ENCODE measurements at places on chromosomes 5 and 9.

GRCh38 chr9:115466756-115467155, 348.8 kb upstream of the TNC start:
- no peak for DNase-seq

GRCh38 chr5:53233645-53234405, 124.3 kb upstream of the MOCS2 start:
- DNase-seq, result no peak

DNA sequence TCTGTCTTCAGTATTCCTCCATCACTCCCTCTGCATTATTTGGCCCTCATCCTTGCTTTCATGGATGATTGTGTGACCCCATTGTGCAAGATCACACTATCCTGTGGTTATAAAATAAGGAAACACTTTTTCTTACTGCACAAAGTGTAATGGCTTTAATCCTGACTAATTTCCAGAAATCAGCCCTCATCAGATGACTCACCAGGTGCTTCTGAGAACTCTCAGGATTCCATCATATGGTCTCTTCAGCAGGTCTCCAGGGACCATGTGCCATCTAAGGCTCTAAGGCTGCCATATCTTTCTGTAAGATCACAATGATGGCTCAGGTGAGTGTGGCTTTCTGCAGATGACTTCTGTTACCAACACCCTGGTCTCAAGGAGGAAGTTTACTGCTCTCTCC, 27.3 kb upstream of the FER start:
- DNase-seq, result no peak

GRCh38 chr9:129487658-129488483, 133.0 kb downstream of the C9orf50 start:
- no peak for DNase-seq

DNA sequence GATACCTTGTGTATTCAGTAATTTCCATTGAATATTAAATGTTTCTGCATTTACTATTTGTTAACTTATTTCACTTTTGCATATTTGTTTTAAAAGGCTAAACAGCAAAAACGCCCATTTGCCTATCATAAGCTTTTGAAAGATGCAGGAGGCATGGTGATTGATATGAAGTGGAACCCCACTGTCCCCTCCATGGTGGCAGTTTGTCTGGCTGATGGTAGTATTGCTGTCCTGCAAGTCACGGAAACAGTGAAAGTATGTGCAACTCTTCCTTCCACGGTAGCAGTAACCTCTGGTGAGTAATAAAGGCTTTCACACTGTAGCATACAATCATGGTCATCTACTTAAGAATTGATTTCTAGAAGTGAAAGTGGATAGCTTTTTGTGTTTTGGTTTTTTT, 3.8 kb downstream of the NUP214 start:
- no peak for DNase-seq

GRCh38 chr9:3916984-3917383, 382.9 kb downstream of the GLIS3 start:
- no peak for DNase-seq

DNA sequence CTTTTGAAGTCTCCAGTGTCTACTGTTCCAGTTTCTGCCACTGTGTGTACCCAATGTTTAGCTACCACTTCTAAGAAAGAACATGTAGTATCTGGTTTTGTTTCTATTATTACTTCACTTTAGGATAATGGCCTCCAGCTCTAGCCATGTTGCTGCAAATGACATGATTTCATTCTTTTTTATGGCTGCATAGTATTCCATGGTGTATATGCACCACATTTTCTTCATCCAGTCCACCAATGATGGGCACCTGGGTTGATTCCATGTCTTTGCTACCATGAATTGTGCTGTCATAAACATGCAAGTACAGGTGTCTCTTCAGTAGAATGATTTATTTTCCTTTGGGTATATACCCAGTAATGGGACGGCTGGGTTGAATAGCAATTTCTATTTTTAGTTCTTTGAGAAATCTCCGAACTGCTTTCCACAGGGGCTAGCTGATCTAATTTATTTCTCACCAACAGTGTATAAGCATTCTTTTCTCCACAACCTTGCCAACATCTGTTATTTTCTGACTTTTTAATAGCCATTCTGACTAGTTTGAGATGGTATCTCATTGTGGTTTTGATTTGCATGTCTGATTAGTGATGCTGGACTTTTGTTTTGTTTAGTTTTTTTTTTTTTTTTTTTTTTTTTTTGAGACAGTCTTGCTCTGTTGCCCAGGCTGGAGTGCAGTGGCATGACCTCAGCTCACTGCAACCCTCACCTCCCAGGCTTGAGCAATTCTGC, 68.9 kb downstream of the WDR41 start:
- DNase-seq, result no peak

- DNase-seq, result no peak
Measured at GRCh38 chr5:178553517-178553916, 36.7 kb downstream of the COL23A1 start.

GRCh38 chr9:37988041-37988440, 81.0 kb downstream of the SHB start:
- DNase-seq, result peak; percentile 89

DNA sequence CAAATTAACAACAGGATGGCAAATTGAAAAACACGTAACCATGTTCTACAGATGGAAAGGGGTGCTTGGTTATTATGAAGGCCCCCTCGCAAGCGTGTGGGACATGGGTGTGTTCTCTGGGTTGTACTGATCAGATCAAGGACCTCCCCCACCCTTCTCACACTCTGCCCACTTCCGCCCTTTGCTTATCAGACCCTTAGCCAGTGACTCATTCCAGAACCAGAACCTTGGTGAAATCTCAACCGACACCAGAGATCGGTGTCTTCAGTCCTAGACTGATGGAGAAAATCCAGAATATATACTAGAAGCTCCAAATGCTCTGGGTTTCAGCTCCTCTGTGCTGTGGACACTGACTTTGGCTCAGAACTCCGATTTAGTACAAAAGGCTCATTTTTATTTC, 64.9 kb downstream of the PTTG1 start:
- DNase-seq, result no peak

- DNase-seq, result no peak
Measured at GRCh38 chr5:10329820-10330481, 22.2 kb upstream of the CMBL start.

- no peak for DNase-seq
Measured at GRCh38 chr9:131306397-131307004, 17.0 kb downstream of the PLPP7 start.

DNA sequence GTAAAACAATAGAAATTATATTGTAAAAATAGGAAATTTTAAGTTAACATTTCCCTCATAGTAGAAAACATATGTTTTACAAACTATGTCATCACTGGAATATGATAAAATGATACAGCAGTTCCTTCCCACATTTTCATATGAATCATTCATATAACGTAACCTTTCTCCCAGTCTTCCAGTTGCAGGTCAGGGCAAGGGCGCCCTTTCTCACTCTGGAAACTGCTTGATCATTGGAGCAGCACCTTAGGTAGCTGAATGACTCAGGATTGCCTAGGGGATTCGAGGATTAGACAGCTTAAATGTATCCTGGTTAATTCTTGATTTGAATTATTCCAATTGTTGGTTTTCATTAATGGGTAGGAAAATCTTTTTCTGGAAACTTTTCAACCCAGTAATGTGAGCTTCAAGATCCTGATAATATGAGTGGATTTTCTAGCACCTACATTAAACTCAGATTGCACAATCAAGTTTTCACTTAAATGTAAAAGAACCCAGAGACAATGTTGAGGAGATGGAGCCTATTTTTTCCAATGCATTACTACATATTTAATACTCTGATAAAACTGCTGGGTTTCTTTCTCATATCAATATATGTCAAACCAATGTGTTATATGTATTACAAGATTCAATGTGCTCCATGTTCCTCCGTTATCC, 32.6 kb upstream of the ANXA1 start:
- no peak for DNase-seq

- DNase-seq, result no peak
Measured at GRCh38 chr5:57216714-57217113, 42.9 kb downstream of the GPBP1 start.

DNA sequence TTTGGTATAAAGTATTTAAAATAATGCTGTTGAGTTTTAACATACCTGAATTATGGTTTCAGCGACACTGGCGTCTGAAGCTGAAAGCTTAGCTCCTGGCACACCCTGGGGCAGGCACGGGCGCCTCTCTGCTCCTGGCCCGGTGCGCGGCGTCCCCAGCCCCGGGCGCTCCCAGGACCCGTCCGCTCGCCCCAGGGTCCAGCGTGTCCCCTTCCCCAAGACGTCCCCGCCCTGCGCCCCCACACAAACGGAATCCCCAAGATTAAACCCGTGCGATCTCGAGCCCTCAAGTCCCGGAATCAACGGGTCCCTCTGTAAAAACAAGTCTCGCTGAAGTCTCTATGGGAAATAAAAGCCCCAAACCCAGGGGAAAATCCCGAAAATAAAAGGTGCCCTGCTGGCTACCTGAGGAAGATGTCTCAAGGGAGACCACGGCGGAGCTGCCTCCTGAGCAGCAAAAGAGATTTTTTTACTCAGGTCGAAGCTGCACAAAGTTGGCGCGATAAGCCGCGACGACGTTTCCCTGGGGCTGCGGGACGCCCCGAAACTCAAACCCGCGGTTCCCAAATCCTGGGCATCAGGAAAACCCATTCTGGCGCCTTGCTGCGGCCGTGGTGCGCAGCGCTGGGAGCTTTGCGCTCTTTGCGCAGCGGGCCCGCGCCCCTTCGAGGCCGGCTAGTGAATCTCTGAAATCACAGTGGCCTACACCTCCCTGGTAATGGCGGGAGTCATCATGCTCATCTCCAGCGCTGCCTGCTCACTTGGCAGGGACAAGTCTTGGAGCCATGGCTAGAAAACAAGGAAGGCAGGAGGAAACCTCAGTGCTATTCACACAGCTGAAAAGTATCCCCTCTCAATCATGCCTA, 6.3 kb upstream of the IFNA8 start:
- no peak for DNase-seq

DNA sequence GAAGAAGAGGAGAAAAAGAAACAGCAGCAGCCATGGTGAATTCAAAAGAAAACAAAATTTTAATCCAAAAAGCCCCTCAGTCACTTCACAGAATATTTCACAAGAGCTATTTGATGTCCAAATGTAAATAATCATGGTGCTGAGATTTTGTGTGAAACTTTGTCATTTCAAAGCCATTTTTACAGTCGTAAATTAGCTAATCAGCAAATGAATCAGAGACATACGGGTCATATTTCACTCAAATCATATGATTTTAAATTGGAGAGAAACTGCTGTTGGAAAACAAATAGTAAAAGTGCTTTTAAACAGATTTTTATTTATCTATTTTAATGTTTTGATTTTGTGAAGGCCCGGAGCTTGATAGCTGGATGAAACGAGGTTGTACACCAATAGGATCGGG, 101.4 kb upstream of the SMIM23 start:
- no peak for DNase-seq

DNA sequence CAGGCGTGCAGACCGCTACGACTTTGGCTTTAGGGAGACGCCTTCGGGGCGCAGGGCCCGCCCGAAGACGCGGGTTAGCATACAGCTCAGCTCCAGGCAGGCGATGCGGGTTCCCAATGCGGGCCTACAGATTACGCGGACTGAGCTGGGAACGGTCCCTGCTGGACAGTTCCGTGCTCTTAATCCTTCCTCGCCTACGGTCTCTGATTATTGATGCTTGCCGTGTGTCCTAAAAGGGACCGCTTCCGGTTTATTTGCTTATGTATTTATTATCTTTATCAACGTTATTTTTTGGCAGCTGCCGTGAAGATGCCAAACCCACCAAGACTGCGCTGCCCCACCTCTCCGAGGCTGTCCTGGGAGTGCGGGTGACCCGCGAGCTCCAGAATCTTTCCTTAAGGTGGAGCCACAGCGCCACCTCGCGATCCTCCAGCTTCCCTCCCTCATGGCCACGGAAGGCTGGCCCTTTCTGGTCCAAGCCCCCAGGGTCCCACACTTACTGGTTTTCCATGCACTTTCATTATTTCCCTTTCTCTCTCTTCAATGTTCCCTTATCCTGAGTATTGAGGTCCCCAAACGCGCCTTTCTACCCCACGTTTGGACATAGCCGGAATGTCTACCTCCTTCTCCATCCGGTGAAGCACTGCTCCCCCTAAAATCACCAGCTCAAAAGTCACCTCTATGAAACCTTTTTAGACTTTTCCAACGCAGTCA, 7.0 kb upstream of the EBF1 start:
- DNase-seq, result no peak

- peak; percentile 21 for DNase-seq
Measured at GRCh38 chr5:1801222-1801966, at the start of gene NDUFS6. Gene NDUFS6 (plus strand): TSS chr5:1801407. CDS start chr5:1801418, 11 bp downstream.

- DNase-seq, result no peak
Measured at GRCh38 chr5:90020575-90021538, 388.7 kb downstream of the CETN3 start.

DNA sequence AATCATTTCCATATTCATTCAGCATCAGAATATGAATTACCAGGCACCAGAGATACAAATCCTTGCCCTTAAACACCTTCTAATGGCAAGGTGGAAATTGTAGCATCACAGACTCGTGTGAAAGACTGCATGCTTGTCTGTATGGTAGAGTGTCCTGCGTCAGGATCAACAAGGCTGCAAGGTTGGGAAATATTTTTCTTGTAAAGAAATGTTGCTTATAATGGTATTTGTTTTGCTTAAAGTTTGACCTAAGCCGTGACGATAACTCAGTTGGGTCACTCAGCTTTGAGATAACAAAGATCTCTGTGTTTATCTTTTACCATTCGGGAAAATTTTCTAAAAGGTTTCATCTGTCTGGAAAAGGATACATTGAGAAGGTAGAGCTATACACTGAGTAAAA, 87.6 kb downstream of the BASP1 start:
- no peak for DNase-seq

DNA sequence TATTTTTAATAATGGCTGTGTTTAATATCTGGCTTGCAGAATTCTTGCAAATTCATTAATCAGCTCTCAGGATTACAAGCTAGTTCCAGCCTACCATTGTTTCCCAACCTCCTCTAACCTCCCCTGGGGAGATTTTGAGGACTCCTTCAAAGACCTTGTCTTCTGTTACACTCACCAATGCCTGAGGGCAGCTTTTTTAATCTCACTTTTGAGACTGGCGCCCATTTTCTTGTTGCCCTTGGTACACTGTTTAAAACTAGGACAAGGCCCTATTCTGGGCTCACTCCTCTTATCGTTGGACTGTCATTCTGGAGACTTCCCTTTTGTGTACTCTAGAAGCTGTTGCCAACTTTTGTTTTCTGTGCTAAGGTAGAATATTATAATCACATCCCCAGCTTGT, 13.6 kb upstream of the EQTN start:
- DNase-seq, result no peak

GRCh38 chr5:149549461-149550267, 1.6 kb downstream of the CSNK1A1 start:
- no peak for DNase-seq

- no peak for DNase-seq
Measured at GRCh38 chr5:18607570-18607969, 973.3 kb downstream of the TAF11L14 start.
